Stimulated activated CD4-positive, alpha-beta T cell treated with anti-CD3 and anti-CD28 coated beads, Interleukin-4, amount 100 ng/mL, for 48 hours (primary cell): ENCODE measurements at places on chromosomes 6 and 20.
A peak's percentile ranks its signal among the peaks of the same experiment; 100 is the strongest.

DNA sequence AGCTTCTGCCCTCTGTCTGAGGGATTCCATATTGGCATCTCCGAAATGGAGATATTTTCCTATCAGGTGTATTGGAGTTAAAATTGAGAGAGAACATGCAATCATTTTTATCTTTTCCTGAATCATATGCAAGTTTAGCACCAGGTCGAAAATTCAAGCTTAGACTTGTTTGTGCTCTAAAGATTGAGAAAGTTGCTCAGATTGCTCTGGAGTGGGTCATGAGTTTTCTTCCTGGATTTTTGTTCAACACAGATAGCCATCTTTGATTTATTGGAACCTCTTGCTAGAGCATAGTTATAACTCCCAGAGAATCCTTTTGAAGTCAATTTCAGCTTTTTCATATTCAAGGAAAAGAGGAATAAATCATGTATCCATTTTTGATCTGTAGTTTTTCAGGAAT lies 373.5 kb upstream of the FLRT3 start:
- no peak for DNase-seq

GRCh38 chr20:5114403-5114802 lies 5.4 kb downstream of the PCNA start:
- no peak for DNase-seq

DNA sequence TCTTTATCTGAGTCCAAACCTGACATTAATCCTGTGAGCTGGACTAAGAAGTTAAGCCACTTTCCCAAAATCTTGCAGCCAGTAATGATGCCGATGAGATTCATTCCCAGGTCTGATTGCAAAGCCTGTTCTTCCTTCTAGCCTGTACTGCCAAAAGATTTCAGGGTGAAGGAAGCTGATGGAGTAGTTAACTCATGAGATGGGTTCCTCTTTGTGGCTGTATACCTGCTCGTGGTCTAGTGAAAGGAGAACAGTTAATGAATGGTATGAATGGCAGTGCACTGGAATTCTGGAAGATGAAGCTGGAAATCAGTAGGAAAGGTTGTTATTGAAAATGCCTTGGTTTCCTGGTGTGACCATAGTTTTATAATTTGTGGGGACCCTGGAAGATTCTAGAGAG lies 112.0 kb downstream of the FYN start:
- DNase-seq: no peak

DNA sequence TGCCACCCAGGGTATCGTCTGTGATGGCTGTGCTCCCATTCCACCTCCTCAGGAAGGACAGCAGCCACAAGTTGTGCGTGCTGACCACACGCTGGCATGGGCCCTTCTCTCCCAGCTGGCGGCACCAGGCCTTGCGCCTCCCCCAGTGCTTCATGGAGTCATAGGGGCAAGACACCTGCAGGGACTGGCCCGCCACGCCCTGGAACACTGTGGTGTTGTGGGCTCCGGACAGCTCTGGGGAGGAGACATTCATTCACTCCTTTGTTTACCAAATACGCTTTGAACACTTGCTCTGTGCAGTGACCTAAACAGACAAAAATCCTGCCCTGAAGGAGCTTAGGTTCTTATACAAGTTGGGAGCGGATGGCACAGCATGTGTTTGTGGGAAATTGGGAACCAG lies 1.5 kb downstream of the TREM2 start:
- DNase-seq: no peak

GRCh38 chr6:107489636-107490565 lies at the start of gene SOBP:
Gene SOBP (plus strand): TSS chr6:107490117. CDS start chr6:107490617, 500 bp downstream.
- peak; percentile 19 for DNase-seq

DNA sequence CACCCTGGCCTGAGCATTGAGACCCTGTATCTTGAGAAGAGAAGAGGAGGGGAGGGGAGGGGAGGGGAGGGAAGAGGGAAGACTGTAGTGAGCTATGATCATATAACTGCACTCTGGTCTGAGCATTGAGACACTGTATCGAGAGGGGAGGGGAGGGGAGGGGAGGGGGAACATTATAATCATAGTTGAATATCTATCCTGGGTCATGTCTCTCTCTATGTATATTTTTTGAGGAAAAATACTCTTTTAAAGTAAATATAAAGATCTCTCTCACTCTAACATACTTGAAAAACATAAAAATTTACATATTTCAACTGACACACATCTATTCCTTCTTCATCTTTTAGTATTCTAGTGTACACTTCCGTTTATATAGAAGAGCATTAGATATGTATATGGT lies 431.0 kb downstream of the CDKAL1 start:
- DNase-seq: no peak

GRCh38 chr6:162854734-162855191 lies 127.0 kb downstream of the PACRG start:
- no peak for DNase-seq

GRCh38 chr6:150322466-150322871 lies 46.3 kb upstream of the IYD start:
- no peak for DNase-seq

GRCh38 chr20:12825226-12825595 lies 183.6 kb upstream of the SPTLC3 start:
- no peak for DNase-seq

- DNase-seq: no peak
Measured at GRCh38 chr20:63134201-63134612, 81.7 kb downstream of the YTHDF1 start.

DNA sequence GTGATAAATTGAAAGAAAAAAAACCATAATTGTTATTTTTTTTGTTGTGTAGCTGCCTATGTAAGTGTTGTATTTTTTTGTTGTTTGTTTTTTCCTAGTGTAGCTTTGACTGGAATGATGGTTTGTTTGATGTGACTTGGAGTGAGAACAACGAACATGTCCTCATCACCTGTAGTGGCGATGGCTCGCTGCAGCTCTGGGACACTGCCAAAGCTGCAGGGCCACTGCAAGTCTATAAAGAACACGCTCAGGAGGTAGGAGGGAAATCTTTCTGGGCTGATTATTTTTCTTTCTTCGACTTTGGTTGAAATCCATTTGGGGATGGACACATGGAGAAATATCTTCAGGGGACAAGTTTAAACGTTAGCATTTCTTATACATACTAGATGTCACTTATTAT lies 3.8 kb downstream of the PEX7 start:
- DNase-seq: no peak

- DNase-seq: no peak
Measured at GRCh38 chr6:117227245-117227962, 38.0 kb upstream of the VGLL2 start.

DNA sequence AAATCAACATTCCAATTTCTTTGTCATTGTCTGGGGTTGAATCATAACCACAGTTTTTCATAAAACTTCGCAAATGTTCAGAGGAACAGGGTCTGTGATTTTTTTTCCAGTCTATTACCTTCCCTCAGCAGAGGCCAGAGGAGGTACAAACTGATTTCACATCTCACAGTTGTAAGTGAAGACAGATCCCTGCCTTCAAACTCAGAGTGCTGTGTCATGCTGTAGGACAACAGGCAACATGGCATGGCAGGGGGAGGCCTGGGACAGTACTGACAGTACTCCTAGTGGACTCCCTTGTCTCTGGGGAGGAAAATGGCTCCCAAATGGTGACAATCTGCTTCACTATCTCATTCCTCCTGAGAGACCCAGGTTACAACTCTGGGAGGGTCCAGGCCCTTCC lies 308.6 kb downstream of the CDC5L start:
- DNase-seq: no peak

- DNase-seq: no peak
Measured at GRCh38 chr20:3255728-3256127, 16.7 kb upstream of the SLC4A11 start.

GRCh38 chr20:34452281-34452982 lies 63.8 kb upstream of the DYNLRB1 start:
- DNase-seq: no peak

GRCh38 chr20:57179265-57179664 lies 87.2 kb downstream of the BMP7 start:
- no peak for DNase-seq

GRCh38 chr6:148550569-148550968 lies 196.3 kb upstream of the UST start:
- no peak for DNase-seq

DNA sequence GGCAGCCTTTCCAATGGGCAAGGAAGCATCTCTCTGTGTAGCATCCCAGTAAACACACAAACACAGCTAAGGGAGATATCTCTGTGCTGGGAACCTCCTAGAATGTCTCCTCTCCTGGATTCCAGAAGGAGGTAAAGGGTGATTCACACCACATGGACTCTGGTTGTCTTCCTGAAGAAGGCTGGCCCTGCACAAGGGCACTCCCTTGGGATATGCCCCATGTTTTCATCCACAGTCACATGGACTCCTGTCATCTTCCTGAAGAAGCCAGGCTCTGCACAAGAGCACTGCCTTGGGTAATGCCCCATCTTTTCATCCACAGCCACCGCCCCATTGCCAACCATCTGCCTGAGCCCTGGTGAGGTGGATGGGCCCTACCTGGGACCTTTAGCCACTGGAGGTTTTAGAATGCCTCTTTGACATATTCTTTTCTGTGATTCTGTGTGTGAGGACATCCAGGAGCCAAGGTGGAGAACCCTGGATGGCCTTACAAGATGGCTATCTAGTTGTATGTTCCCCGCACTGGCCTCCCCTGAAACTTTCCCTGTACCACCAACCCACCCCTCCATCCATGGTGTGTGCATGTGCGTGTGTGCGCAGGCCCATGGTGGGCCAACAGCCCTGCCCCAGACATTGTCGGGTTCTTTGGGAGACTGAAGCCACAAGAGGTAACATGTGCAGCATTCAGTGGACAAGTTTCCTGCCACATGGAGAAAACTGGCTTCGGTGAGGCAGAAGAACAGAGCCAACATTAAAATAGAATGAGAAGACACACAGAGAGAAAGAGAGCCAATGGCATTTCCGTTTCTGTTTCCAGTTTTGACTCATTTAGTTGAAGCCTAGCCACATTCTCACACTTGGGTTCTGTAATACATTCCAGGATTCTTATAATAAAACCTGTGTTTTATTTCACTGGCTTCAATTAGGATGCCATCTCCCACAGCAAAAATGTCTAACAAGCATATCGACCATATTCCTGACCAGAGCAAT lies 110.2 kb upstream of the CST7 start:
- DNase-seq: no peak

GRCh38 chr6:24125980-24126379 lies at the start of gene NRSN1:
Gene NRSN1 (plus strand): TSS chr6:24126215. CDS start chr6:24134328, 8,113 bp downstream.
- no peak for DNase-seq

DNA sequence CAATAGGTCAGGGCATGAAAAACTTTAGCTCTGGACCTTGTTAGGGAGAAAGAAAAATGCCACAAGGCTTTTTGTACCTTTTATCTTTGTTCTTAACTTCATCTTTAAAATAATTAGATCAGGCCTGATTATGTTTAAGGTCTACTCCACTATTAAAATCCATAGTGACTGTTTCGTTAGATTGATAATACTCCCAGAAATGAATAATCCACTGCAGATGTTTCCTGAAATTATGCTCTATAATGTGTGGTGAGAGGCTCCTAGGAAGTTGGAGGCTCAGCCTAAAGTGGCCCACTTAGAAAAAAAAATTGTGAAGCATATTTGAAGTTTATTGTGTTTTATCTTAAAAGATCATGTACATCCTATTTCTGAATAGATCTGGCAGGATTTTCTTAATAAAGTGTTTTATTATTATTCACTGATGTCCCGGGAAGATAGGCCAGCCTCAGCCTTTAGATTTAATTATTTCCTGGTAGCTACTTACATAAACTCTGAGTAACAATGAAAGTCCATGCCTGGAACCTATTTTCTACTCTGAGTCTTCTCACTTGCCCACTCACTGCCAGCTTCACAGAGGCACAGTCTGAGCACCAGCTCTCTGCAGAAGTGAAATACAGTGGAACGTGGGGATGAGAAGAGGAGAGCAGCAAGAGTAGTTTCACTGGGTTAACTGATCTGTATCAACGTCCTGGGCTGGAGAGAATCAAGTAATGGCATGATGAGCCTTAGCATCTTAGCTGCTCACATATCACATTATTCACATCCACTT lies 126.8 kb upstream of the TMEM170B start:
- DNase-seq: peak; percentile 30

DNA sequence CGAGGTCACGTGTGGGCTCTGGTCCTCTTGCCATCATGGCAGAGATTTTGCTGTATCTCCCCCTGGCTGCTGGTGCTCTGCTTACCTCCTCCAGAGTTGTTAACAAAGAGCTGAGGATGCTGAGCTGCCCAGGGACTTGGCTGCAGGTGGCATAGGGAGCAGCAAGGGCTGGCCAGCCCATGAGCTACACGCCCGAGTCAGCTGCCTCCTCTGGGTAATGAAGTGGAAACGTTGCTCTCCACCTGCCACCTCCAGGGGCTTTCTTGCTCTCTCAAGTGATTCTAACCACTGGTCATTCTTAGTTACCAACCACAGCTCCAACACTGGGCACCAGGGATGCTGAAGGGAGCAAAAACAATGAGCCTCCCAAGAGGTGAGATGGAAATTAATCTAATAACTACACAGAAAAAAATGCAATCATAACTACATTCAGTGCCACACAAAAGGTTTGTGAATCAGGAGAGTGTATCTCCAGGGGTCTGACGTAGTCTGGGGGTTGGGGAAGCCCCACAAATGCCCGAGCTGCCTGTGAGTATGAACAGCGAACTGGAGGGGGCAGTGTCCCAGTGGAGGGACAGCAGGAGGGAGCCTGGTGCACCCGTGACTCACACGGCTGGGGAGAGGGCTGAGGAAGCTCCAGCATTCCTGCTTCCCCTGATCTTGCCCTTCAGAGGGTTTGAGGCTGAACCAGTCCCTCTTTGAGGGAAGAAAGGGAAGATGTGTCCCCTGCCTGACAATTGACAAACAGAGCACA lies 78.7 kb downstream of the CDH26 start:
- no peak for DNase-seq

GRCh38 chr20:46631212-46631869 lies 19.9 kb downstream of the SLC13A3 start:
- DNase-seq: no peak

DNA sequence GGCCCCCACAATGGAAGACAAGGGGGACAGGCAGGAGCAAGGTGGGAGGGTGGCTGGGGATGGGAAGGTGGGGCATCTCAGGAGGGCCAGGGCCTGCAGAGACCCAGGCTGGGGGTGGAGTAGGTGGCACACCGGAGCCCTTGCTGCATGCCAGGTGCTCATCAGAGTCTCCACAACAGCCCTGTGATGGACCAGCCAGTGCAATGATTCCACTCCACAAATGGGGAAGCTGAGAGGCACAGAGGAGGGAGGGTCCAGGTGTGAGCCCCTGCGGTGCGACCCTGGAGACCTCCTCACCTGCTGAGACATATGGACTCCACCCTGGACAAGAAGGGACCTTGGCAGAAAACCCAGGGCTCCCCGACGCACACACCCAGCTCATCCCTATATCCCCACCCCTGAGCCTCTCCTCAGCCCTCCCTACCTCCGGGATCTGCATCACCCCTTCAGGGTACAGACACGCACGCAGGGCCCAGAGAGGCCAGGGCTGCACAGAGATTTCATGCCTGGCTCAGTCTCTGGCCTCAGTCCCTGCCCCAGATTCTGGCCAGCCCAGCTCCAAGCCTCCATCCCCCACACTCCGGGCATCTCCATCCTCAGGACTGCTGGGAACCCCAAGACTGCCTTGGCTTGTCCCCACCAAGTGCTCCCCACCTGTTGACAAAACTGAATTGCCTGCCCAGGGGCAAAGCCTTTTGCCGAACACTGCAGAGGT lies 7.1 kb upstream of the GRM4 start:
- no peak for DNase-seq
